ENCODE measurements at places on chromosomes 5 and 9.
A peak's percentile ranks its signal among the peaks of the same experiment; 100 is the strongest.

GRCh38 chr9:3856592-3856991 lies 330.8 kb upstream of the RFX3 start:
- DNase-seq, result no peak

DNA sequence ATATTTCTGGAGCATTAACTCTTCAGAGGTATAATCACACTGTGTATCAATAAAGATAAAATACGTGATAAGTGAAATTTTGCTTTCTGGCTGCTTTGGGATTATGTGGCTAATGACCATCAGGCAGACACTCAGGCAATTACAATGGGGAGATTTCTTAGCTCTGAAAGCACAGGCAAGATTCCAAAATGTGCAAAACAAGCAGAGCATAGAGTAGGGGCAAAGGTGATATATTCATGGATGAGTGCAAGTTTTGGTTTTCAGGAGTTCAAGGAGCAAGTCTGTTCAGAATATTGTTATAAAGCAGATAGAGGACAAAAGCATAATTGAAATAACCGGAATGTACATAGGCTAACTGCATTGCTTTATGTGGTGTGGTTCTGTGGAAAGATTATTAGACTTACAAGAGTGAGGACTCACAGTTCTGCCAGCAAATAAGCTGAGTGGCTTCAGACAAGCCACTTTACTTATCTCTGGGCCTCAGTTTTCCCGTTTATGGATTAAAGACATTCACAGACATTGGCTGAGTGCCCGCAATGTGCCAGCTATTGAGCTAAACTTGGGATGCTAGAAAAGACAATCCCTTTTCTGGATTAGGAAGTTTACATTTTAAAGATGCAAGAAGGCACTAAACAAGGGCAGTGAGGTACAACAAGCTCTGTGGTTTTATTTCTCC lies 945.6 kb upstream of the ARRDC3 start:
- DNase-seq, result no peak

GRCh38 chr5:35488055-35488454 lies 129.6 kb upstream of the SPEF2 start:
- DNase-seq, result no peak

GRCh38 chr9:118721923-118722322 lies 647.3 kb downstream of the BRINP1 start:
- no peak for DNase-seq

DNA sequence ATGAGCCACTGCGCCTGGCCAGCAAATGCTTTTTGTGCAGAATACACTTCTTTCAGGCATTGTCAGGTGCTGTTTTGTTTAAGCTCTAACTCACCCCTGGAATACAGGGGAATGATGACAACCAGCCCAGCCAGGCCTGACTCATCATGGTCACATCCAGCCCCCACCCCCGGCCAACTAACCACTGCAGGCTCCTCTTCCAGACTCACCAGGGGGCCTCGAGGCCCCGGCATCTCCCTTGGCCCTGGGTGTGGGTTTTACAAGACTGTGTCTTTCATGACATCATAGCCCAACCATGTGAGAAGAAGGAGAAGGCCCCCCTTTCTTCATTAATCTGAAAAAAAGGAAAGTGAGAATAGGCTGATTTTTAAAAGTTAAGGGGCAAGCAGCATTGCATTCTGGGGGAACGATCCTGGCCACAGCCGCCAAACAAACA lies 35.5 kb downstream of the OLFML2A start:
- DNase-seq, result no peak

DNA sequence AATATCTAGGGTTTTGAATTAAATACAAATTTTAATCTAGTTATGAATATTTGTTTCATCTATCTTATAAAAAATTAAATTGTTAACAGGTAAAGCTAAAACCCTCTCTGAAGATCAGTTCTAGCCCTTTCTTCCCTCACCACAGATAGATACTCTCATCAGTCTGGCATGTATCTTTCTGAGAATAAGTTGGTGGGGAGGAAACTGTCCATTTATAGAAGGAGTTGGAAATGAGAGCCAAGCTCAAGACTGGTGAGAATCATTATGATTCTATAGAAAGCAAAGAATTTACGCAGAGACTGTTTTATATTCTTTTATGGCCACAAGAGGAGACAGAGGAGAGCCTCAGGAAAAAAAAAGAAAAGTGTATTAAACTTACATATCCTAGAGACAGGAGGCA lies 59.0 kb downstream of the STARD4 start:
- DNase-seq, result no peak

GRCh38 chr5:136242611-136243010 lies 49.6 kb upstream of the SMIM32 start:
- DNase-seq, result no peak

DNA sequence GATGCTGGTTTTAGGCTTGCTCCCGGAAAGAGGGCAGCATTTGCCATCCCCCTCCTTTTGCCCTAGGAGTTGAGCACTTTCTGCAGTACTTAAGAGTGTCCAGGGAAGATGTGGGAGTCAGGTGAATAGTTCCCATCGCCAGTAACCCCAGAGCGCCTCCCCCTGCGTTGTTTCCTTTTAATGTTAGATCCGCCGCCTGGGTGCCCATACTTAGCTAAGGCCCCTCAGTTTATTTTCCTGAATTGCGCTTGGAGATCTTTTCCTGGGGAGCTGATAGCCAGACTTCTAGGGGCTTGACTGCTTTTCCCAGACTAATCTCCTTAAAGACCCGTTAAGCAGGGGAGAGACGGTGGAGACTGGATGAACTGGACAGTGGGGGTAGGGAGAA lies 377 bp upstream of the PCDHAC2 start:
- DNase-seq, result no peak

DNA sequence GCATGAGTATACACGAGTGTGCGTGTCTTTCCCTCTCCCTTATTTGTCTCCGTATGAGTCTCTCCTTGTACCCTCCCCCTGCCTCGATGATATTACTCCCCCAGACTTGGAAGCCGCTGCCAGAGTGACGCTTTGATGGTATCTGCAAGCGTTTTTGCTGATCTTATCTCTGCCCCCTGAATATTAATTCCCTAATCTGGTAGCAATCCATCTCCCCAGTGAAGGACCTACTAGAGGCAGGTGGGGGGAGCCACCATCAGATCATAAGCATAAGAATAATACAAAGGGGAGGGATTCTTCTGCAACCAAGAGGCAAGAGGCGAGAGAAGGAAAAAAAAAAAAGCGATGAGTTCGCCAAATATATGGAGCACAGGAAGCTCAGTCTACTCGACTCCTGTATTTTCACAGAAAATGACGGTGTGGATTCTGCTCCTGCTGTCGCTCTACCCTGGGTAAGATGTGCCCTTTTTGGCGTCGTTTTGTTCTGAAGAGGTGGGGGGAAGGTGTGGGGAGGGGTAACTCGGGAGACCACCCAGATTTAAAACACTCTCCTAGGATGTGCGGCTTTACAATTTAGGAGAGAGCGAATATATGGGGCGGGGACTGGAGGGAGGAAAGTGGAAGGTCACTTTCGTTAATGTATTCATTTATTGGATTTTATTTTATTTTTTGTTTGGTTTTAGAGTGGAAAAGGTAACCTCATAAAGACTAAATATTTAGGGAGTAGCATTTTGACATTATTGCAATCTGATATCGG lies at the start of gene GABRG2:
Gene GABRG2, plus strand, starts transcription at position 119 of the 757 bp plus-strand sequence. Its CDS starts 227 bp downstream, at position 346.
- peak; percentile 43 for DNase-seq

GRCh38 chr5:2677689-2678088 lies 73.8 kb downstream of the IRX2 start:
- DNase-seq, result no peak

GRCh38 chr5:10735569-10736276 lies 25.3 kb downstream of the DAP start:
- no peak for DNase-seq

- DNase-seq, result no peak
Observed at GRCh38 chr5:132475987-132476875, 14.3 kb downstream of the IRF1 start.

GRCh38 chr5:151721087-151721646 lies 34.5 kb upstream of the SPARC start:
- DNase-seq, result no peak

DNA sequence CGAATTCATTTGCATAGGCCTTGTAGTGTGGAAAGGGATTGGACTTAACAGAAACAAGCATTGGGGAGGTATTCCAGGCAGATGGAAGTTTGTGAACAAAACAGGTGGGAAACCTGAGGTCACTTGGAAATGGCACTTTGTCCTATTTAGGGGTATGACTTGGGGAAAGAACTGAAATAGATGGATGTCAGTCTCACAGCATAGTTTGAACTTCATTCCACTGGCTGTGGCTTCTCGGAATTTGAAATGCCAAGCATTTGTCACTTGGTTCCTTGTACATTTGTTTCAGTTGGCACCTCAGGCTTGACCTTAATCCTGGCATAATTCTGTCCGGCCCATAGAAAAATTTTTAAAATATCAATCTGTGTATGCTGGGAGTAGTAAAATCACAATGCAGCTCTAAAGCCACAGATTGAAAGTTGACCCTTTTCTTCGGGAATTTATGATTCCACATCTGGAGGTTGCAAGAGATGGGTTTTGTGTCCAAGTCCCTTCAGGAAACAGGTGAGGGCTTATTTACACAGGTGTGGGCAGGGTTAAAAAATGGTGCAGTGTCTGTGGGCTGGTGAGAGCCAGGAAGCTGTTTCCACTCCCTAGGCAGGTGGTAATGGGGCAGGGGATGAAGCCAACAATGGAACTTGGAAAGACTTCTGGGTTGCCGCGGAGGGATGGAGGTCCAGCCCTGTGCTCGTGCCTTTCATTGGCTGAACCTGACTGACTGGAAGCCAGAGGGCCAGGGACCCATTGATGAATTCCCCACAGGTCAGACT lies 39.2 kb upstream of the PDE8B start:
- no peak for DNase-seq

GRCh38 chr9:19232823-19233194 lies 2.3 kb downstream of the DENND4C start:
- no peak for DNase-seq

- DNase-seq, result no peak
Observed at GRCh38 chr9:79769476-79770275, 197.9 kb downstream of the TLE4 start.

DNA sequence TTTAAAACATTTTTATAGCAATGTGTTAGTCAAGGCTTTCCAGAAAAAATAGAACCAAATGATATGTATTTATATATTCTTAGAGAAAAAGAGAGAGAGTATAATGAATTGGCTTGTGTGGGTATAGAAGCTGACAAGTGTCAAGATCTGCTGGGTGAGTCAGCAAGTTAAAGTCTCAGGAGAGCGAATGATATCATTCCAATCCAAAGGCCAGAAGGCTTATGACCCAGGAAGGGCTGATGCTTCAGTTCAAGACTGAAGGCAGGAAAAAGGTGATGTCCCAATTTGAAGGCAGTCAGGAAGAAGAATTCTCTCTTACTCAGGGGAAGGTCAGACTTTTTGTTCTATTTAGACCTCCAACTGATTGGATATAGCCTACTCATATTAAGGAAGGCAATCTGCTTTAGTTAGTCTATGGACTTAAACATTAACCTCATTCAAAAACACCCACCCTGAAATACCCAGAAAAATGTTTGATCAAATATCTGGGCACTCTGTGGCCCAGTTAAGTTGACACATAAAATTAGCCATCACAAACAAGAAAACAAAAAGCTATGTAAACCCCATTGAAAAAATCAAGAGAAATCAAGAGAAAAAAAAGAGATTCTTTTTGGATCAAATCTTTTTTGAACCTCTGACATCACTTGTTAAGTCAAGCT lies 189.6 kb downstream of the PIK3R1 start:
- no peak for DNase-seq

DNA sequence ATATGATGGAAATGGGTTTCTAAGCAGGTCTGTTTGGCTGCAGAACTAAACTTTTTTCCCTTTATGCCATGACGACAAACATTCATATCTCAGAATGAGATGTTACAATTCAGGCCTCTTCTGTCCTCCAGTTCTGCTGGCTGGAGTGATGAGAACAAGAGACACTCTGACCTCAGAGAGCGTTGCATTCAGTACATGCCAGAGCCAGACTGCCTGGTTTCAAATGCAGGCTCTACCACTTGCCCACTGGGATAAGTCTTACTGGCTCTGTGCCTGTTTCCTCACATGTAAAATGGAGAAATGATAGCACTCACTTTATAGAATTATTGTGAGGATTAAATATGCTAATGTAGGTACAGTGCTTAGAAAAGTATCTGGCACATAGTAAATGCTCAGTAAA lies 24.8 kb upstream of the TOMM5 start:
- no peak for DNase-seq

- no peak for DNase-seq
Observed at GRCh38 chr9:34087370-34087769, 38.7 kb upstream of the UBAP2 start.

DNA sequence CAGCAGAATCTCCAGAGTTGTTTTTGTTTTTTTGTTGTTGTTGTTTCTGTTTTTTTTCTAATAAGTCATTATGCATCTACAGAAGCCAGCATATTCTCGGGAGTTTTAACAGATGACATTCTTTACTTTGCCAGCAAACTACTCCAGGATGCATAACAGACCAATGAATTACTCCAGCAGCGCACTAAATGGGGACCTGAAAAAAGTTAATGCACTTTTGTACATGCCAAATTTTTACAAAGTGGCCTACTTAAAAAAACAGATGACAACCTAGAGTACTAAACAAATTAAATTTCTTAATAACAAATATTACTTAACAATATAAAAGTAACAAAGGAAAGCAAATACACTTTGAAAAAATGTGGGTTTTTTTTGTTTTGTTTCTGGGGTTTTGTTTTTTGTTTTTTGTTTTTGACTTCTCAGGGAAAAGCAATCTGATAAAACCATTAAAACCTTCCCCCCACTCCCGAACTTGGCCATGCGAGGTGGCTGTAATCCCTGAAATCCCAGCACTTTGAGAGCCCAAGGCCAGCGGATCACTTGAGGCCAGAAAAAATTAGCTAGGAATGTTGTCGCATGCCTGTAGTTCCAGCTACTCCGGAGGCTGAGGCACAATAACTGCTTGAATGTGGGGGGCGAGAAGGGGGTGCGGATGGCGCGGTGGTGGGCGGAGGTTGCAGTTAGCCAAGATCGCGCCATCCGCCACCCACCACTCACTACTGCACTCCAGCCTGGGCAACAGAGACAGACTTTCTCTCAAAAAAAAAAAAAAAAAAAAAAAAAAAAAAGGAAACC lies 352.4 kb downstream of the CETN3 start:
- DNase-seq, result no peak

DNA sequence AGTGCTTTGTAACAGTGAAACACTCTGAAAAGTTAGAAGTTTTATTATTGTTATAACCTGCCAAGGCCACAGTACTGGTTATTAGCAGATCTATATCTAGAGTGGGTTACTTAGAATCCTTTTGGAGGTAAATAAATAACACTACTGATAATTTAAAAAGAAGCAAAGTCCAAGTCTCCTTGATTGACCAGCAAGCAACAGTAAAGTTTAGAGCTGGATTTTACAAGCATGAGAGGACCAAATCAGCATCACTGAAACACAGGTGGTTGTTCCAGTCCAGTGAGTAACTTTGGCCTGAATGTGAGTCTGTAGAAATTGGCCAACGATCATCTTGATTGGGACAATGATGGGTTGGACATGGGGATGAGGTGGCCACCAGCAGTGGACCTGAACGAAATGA lies 77.2 kb upstream of the AGXT2 start:
- DNase-seq, result no peak

GRCh38 chr9:137017791-137018497 lies 10.1 kb downstream of the ABCA2 start:
- DNase-seq, result no peak
